HS-27A (cell line): ENCODE measurements at places on chromosomes 1 and 21.

DNA sequence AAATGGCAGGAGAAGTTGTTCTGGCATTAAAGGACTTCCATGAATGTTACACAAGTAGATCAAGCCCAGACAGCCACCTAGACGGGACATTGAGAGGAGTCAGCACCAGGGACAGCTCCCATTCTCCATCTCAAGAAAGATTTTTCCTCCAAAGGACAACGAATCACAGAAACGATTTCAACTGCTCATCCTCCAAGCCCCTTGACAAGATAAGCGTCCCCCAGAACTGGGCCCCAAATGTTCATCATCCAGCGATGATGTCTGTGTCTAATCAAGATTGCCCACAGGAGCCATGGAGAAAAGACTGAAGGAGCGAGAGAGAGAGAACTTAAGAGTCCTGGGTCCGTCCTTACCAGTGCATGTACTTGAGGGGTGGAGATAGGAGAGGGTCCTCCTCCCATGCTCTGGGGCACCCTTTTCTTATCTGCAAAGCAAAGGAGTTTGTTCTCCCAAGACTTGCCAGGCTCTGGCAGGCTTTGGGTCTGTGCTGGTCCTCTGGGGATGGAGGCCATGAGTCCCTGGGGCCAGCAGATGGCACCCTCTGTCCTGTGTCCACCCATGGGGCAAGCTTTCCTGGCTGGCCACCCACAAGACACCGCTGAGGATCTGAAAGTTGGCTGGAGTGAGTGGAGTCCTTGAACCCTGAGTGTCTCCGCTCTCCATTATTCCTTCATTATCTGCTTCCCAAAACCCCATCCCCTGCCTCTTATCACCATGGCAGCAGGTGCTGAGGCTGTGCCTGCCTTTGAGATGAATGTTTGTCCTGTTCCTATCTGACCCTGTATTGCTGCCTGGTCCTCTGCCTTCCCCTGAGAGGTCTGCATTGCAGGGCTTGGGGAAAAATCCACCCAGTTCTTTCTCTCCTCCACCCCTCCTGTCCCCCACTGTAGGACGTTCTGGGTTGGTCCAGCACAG is 164.6 kb downstream of the ACTL8 start:
- DNase-seq: no peak

DNA sequence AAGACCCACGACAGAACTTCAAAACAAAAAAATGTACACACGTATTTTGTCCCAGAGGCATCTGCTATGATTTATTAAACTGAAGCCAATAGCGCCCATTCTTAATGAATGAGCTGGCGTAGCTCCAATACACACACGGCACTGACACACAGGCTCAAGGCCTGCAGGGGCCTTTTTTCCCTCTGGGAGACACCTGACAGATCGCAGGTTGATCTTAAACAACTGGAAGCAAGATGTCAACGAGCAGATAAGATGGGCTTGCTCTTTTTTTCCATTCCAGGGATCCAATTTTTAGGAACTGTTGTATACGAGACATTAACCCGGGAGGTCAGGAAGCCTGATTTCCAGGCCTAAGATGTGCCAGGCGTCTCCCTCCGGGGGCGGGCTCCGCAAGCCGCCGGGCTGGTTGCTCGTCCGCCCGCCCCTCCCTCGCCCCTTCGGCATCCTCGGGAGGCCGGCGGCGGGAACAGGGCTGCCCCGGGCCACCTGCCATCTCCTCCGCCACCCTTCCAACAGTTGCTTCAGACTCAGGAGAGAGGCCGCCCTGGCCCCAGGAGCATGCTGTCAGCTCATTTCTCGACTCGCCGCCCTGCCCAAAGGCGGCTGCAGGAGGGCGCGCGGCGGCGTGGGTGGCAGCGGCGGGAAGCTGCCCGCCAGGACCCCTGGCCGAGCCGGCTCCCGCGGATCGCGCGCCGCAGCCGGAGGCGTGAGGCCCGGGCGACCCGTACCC is 735 bp downstream of the TTC13 start:
- no peak for DNase-seq

- no peak for DNase-seq
These were observed 59.1 kb downstream of the GORAB start for GRCh38 chr1:170590921-170591705.

- DNase-seq: no peak
These were observed 332.1 kb downstream of the RRAGC start for GRCh38 chr1:38527373-38527966.

GRCh38 chr1:236064674-236065508 is at the start of gene NID1:
TSS of gene NID1 (minus strand) at chr1:236065090. CDS start at chr1:236065079, 11 bp downstream.
- peak; percentile 24 for DNase-seq

DNA sequence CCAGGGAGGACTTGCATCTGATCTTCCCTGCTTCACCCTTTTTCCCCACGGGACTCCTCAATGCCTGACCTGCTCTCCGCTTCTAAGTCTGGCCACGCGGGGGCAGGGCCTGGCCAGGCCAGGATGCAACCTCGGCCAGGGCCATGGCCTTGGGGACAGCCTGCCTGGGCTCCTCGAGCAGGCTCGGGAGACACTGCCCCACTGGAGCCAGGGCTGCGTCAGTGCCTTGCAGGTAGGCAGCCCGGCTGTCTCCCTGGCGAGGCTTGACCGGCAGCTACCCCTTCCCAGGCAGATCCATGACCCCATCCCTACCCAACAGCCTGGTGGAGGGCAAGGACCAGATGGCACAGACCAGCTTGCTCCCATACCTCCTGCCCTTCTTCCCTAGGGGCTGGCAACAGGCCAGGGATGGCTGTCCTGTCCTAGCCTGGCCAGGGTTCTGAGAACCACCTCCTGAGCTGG is 2.7 kb upstream of the PRDM16 start:
- no peak for DNase-seq

DNA sequence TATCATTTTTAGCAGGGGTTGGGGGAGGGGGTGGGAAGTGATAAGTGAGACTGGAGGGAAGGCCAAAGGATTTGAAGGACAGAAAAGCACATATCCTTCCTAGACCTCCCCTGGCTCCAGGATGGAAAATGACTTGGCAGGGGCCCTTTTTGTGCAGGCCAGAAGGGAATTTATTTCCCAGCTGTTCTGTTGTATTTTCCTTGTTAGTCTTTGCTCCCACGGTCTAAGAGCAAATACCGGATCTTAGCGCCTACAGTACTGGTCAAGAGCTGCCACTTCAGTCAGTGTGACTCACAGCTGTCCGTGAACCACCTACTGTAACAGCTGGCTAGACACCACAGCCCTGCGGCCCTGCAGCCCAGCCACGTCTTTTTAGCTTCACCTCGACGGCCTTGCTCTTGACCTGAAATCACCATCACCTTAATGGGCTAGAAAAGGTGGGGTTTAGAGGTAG is 51.0 kb upstream of the ERRFI1 start:
- no peak for DNase-seq
